Tongue (tissue), 3 donors: ENCODE measurements at places on chromosomes 1 and 21. TPM values are rescaled to one million over a fixed set of nuclear protein-coding genes. Genes with fewer than 3 reads are reported as not detected.

DNA sequence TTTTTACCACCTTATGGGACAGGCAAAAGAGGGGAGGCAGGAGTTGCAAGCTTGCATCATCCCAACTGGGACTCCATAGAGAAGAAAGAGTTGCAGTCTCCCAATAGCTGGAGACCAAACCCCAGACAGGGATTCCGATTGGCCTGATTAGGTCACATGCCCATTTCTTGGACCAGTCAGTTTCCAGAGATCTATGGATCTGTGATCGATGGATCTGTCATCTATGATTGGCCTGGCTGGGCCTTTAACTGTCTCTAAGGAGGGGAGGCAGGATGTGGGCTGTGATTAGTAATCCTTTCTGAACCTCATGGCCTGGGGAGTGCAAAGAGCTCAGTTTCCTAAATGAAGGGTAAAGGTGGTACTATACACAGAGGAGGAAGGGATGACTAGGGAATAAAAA lies 252.1 kb downstream of the MATN1 start:
- DNase-seq, result no peak

GRCh38 chr1:222909586-222909985 lies 94.7 kb downstream of the DISP1 start:
- DNase-seq, result no peak

DNA sequence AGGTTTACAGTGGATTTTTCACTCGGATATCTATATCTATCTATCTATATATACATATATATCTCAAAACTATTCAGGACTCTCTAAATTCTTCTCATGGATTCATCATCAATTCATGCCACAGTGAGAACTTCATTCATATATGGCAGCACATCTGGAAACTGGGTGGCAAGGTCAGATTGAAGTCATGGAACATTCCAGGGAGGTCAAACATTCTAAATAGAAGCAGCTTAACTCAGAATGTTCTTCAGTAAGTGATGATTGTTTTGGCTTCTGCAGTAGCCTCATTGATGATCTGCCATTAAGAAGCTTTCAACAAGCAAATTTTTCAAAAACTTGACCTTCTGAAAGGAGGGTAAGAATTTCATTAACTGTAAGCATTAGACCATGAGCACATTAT lies 46.9 kb upstream of the ADAMTS1 start:
- DNase-seq, result peak; percentile 4

GRCh38 chr1:157798211-157798610 lies 21.3 kb upstream of the FCRL2 start:
- DNase-seq, result no peak

GRCh38 chr1:54429838-54430237 lies 23.6 kb upstream of the SSBP3 start:
- DNase-seq, result no peak

The C1orf53 gene
- not detected for total RNA-seq

The TAS1R2 gene
- total RNA-seq, result not detected

DNA sequence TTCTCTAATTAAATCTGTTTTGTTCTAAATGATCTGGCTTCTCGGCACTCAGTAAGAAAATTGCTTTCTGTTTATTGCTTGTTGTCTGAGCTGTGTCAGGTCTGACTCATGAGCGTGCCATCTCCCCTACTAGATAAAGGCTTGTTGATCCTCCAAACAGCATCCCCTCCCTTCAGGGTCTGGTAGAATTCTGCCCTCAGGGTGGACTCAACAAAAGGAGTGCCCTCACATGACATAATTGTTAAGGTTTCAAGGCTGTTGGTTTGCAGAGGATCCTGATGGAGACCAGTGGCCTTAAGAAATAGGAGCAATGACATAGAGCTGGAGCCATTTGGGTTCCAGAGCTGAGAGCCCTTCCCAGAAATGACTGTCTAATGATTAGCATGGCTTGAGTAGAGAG lies 36.0 kb upstream of the ATP2B4 start:
- DNase-seq, result no peak

- DNase-seq, result no peak
Measured at GRCh38 chr1:47593598-47594285, 155.9 kb downstream of the FOXD2 start.

- DNase-seq, result no peak
Measured at GRCh38 chr1:199778324-199778955, 249.1 kb upstream of the NR5A2 start.

The KCNA3 gene
- 0.72 TPM for total RNA-seq

DNA sequence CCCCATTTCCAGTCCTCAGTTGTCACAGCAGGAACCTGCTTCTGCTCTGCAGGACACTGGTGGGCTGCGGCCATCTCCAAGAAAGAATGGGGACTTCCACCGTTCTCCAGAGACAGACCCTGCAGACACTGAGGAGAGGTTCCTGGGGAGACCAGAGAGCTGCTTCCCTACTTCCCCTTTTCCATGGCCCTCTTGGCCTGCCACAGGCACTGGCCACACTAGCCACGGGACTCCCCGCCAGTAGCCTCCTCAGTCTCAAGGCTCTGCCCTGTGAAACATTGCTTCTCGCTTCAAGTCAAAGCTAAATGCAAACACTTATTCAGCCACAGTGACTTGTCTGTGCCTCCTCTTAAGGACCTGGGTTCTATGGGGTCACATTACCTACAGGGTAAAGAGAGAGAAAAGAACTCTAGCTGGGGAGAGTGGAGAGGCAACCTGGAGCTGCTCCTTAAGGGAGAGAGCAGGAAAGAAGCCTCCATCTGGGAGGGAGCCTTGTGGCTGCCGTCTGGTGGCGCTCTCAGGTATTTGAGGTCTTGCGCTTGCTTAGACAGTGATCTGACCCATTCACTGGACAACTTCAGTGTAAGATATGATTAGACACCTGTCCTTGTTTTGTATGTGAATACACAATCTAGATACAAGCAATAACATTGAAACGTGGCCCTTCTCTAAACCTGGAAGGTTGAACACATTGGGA lies 5.4 kb upstream of the SLAMF8 start:
- DNase-seq, result no peak

The SAMD11 gene
- total RNA-seq, result 6.1 TPM

GRCh38 chr1:205783904-205784303 lies 8.6 kb upstream of the RAB29 start:
- DNase-seq, result peak; percentile 15

- DNase-seq, result no peak
Measured at GRCh38 chr1:1020000-1020404, at the start of gene AGRN. Gene AGRN (plus strand): TSS chr1:1020120. CDS start chr1:1020173, 53 bp downstream.

DNA sequence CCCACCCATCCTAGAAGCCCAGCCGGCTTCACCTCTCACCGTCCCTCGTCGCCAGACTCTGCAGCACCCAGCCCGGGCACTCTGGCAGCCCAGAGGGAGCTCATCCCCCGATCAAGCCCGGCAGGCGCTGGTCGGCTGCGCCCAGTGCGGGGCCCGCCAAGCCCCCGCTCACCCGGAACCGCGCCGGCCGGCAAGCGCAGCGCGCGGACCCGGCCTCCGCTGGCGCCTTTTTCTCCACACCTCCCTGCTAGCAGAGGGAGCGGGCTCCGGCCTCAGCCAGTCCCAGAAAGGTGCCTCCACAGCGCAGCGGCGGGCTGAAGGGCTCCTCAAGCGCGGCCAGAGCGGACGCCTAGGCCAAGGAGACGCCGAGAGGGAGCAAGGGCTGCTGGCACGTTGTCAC lies 2023.3 kb downstream of the NCAM2 start:
- DNase-seq, result no peak

GRCh38 chr1:186009039-186009737 lies 275.0 kb downstream of the HMCN1 start:
- peak; percentile 4 for DNase-seq

GRCh38 chr1:45820173-45820572 lies 16.8 kb downstream of the MAST2 start:
- DNase-seq, result no peak

DNA sequence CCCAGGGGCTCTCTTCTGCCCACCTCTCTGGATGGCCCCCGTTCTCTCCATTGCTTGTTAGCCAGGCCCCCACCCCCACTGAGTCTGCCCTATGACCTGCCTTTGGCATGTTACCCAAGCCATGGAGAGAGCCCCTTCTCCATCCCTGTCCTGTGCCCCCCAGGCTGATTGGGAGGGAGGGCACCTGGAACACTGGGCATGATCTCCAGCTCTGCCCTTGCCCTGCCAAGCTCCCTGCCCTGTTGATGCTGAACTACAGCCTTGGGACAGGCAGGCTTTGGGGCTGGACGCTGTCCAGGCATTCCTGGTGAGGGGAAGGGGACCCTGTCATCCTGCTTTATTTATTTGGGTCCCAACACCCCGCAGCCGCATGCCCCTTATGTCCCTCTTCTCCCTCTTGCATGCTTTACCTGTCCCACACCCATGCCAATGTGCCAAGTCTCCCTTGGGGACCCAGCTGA lies 10.7 kb downstream of the TRIM46 start:
- DNase-seq, result no peak

DNA sequence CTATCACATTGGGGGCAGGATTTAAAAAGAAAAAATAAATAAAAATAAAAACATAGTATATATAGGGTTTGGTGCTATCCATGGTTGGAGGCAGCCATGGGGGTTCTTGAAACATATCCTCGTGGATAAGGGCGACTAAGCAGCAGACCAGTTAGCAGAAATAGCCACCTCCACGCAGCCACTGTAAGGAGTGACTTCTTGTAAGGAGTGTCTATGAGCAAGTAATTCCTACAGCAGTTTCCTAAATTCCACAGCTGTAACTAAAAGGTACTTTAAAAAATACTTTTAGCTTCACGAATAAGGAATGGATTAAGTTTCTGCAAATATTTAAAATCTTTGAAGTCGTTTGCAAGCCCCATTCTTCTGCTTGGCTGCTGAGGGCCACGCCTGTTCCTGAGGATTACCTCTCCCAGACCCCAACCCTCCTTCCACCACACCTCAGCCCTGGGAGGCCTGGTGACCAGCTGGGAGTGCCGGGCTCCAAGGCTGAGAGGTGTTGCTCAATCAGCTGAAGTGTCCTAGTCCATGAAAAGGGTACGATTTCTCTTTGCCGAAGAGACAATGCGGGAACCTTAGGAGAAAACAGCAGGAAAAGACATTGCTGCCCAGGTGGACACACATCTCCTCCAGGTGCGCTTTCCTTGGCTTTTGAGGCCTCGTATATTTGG lies 115.3 kb downstream of the ADSS2 start:
- DNase-seq, result no peak

- DNase-seq, result no peak
Measured at GRCh38 chr21:16169102-16169511, 439.3 kb downstream of the USP25 start.

- no peak for DNase-seq
Measured at GRCh38 chr1:168550971-168551370, 7.2 kb upstream of the XCL2 start.

The TSPAN2 gene
- total RNA-seq, result 14.0 TPM

- peak; percentile 23 for DNase-seq
Measured at GRCh38 chr1:195934817-195935553, 673.3 kb downstream of the KCNT2 start.

- peak; percentile 90 for DNase-seq
Measured at GRCh38 chr1:228378090-228378872, 28.4 kb downstream of the TRIM11 start.

- peak; percentile 94 for DNase-seq
Measured at GRCh38 chr1:93447481-93448291, at the start of gene FNBP1L. Gene FNBP1L (plus strand): TSS chr1:93448118. CDS start chr1:93448282, 164 bp downstream.

GRCh38 chr1:97297611-97298010 lies 576.0 kb downstream of the PTBP2 start:
- no peak for DNase-seq

DNA sequence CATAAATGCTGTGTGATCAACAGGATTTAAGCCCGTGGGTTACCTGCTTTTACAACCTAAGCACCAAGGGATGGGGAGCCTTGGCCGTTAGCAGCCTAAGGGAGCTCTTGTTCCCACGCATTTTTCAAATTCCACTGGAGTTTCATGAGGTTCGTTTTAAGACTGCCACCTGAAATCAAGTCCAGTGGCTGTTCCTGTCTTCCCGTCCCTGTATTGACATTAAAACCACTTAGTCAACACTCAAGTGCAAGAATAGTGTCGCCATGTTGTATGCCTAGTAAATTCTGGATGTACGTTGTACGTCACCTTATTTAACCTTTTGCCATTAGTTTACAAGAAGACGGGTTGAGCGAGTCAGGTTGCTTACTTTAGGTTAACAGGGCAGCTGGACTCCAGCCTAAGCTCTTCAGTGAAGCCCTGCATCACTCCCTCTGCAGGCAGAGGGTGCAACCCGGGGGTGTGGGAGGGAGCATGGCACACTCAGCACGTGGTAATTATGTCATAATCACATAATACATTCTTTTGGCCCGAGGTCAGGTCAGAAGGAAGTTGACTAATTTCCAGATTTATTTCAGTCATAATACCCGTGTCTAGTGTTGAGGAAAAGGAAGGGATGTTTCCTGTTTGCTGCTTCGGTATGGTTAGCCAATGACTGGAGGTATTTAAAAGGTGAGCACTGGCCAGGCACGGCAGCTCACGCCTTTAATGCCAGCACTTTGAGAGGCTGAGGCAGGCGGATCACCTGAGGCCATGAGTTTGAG lies 42.5 kb downstream of the CNST start:
- peak; percentile 20 for DNase-seq

The ARHGAP29 gene
- total RNA-seq, result 59.6 TPM
